ENCODE measurements at places on chromosomes 6 and 20.

GRCh38 chr20:52180180-52180840 lies 11.3 kb downstream of the ZFP64 start:
- DNase-seq, result no peak

GRCh38 chr6:79686707-79687309 lies 55.7 kb downstream of the SH3BGRL2 start:
- no peak for DNase-seq

GRCh38 chr6:138428944-138429598 lies 25.0 kb downstream of the HEBP2 start:
- no peak for DNase-seq

GRCh38 chr20:22511943-22512910 lies 72.1 kb downstream of the FOXA2 start:
- DNase-seq, result no peak

GRCh38 chr6:35605600-35605999 lies 83.1 kb downstream of the FKBP5 start:
- DNase-seq, result no peak

DNA sequence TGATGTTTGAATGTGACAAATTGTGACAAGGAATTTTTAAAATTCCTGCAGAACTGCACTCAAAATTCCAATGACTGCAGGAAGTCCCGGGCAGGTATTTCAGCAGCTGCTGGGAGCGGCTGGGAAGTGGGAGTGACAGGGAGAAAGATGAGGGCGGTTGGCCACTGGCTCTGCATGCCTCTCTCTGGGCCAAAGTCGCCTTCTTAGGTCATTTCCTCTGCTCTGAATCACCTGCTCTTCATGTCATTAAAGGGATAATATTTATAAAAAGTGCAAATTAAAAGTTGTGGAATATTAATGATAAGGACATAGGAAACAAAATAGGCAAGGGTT lies 43.9 kb downstream of the RAMACL start:
- no peak for DNase-seq

- DNase-seq, result no peak
Measured at GRCh38 chr6:53107091-53107490, 41.5 kb downstream of the GCM1 start.

DNA sequence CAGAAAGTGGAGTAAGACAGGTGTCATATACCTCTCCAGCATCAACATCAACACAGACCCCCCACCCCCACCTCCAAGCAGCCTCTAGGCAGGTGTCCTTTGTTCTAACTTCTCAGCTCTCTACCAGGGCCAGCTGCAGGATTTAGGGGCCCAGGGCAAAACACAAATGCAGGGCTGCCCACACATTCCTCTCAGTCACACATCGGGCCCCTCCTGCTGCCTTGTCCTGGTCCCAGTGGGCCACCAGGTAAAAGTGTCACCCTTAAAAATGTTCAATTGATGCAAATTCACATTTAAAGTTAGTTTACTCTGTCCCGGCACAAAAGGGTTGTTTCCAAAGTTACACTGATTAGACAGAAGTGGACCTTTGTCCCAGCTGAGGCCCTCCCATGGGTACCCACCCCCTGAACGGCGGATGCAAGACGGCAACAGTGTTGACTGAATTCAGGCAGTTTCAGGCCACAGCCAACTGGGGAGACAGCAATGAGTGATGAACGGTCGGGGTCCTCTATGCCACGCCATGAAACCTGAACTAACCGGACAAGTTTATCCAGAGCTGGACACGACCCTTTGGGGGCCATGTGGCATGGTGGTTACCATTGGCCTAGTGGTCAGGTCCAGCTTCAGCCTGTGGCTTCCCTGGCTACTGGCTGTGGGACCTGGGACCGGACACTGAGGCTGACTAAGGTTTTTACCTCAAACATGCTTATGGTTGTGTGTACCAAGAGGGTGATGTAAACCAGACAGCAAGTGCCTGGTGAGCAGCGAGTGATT lies 52.2 kb upstream of the UNC93A start:
- DNase-seq, result no peak

GRCh38 chr6:43428112-43428570 lies 800 bp downstream of the ABCC10 start:
- no peak for DNase-seq

DNA sequence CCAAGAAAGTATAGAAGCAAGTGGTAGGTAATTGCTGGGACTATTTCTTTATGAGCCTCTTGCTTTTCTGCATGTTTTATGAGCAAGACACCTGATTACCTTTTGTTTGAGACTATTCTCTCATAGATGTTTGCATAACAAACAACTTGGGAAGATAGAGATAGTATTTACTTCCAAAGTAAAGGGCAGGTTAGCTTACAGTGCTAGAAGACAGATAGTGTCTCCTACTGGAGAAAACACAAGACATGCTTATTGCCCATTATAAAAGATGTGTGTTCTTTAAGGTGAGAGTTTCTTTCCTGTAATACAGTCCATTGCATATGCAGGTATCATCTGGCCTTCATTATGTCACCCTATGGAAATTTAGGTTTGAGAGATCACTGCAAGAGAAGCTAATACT lies 174.2 kb upstream of the FUT9 start:
- no peak for DNase-seq

GRCh38 chr6:1613688-1614447 lies 4.2 kb downstream of the FOXC1 start:
- no peak for DNase-seq

DNA sequence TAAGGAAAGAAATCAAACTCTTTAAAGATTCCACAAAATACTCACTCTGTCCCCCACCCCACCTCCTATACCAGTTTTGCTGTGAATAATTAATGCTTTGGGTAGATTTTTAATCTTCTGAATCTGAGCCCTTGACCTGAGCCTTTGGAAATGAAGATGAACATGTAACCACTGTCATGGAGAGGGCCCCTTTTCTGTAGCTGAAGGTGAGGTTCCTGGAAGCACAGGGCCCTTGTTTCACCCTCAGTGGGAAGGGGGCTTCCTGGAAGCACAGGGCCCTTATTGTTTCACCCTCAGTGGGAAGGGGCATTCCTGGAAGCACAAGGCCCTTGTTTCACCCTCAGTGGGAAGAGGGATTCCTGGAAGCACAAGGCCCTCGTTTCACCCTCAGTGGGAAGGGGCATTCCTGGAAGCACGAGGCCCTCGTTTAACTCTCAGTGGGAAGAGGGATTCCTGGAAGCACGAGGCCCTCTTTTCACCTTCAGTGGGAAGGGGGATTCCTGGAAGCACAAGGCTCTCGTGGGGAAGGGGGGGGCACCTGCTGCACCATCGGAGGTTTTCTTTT lies 75.7 kb downstream of the DACT2 start:
- no peak for DNase-seq

DNA sequence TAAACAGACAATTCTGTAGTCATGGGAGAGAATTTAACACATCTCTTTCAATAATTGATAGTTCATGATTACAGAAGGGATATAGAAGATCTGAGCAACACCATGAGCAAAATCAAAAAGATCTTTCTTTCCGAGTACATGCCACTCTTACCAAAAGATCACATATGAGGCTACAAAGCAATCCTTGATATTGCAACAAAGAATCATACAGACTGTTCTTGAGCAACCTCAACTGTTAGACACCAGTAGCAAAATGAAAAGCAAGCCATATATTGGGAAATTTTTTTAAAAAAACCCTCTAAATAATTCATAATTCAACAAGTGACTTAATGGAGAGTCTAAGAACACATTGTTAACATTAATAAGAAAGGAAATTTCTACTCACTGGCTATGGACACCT lies 3.6 kb upstream of the CD83 start:
- no peak for DNase-seq

GRCh38 chr6:45886776-45887175 lies 128.9 kb downstream of the CLIC5 start:
- no peak for DNase-seq

DNA sequence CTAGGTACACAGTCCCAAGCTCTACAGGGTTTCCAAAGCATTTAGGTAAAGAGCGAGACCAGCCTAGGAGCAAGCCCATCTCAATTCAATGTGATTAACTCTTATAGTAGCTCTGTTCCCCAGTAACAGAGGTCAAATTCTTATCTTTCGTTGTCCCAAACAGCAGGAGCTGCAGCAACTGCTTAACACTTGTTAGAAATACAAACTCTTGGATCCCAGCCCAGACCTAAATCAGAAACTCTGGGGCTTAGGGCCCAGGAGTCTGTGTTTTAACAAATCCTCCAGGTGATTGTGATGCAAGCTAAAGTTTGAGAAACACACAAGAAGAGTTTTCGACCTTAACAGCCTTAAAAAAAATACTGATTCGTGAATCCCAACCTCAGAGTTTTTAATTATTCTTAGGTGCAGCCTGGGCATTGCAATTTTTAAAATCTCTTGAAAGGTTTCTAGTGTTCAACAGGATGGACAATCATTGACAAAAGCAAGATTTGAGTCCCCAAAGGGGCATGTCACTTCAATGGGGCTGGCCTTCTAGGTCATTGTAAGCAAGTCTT lies 127.4 kb upstream of the HCRTR2 start:
- DNase-seq, result no peak

GRCh38 chr6:40256831-40257230 lies 322.6 kb upstream of the MOCS1 start:
- DNase-seq, result no peak

DNA sequence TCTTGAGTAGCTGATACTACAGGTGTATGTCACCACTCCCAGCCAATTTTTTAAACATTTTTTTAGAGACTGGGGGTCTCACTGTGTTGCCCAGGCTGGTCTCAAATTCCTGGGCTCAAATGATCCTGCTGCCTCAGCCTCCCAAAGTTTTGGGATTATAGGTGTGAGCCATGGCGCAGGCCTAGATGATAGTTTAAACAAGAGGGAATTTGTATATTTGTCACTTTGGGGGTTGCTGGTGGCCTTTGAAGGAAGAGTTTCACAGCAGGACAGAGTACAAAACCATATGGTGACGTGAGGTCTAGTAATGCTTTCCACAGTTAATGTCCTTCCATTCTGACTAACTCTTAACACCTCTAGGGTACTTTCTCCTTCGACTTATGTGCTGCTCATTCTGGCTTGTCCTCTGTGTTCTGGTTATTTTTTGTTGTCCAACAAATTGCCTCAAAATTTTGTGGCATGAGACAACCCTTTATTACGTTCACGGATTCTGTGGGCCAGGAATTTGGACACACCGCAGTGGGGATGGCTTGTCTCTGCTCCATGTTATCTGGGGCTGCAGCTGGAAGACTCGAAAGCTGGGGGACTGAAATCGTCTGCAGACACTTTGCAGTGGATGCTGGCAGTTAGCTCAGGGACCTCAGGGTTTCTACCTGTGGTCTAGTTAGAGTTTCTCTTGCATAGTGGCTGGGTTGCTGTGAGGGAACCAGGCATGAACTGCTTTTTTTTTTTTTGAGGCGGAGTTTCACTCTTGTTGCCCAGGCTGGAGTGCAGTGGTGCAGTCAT lies 23.0 kb upstream of the IER3 start:
- no peak for DNase-seq

GRCh38 chr6:155623450-155624178 lies 168.0 kb upstream of the NOX3 start:
- DNase-seq, result no peak

DNA sequence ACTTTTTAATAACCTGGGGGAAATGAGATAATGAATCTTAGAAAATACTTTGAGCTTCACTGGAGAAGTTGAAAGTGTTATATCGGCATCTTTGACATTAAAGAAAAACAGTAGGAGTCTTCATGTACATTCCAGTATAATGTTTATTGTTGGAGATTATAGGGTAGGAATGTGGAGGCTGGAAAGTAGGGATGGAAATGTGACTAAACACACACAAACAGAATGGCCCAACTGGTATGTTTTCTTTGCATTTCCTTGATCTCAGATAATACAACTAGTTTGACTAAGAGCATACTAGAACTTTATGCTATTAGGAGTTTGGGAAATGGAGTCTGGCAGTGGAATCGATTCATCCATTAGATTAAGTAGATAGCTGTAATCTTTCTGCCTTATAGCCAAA lies 10.1 kb upstream of the BAG2 start:
- no peak for DNase-seq

GRCh38 chr20:44648068-44648467 lies 3.4 kb downstream of the ADA start:
- no peak for DNase-seq

GRCh38 chr6:96851858-96852257 lies 14.6 kb upstream of the GPR63 start:
- no peak for DNase-seq

Data from anterior cingulate cortex (tissue), 58 donors.